ENCODE measurements at places on chromosomes 3 and 15.
A peak's percentile ranks its signal among the peaks of the same experiment; 100 is the strongest.

DNA sequence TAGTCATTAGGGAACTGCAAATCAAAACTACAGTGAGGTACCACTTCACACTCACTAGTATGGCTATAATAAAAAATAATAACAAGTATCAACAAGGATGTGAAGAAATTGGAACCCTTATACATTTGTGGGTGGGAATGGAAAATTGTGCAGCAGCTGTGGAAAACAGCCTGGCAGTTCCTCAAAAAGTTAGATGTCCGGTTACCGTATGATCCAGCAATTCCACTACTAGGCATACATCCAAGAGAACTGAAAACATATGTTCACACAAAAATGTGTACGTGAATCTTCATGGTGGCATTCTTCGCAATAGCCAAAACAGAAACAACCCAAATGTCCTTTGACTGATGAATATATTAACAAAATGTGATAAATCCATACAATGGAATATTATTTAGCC is 187.9 kb upstream of the LYSMD4 start:
- no peak for DNase-seq

DNA sequence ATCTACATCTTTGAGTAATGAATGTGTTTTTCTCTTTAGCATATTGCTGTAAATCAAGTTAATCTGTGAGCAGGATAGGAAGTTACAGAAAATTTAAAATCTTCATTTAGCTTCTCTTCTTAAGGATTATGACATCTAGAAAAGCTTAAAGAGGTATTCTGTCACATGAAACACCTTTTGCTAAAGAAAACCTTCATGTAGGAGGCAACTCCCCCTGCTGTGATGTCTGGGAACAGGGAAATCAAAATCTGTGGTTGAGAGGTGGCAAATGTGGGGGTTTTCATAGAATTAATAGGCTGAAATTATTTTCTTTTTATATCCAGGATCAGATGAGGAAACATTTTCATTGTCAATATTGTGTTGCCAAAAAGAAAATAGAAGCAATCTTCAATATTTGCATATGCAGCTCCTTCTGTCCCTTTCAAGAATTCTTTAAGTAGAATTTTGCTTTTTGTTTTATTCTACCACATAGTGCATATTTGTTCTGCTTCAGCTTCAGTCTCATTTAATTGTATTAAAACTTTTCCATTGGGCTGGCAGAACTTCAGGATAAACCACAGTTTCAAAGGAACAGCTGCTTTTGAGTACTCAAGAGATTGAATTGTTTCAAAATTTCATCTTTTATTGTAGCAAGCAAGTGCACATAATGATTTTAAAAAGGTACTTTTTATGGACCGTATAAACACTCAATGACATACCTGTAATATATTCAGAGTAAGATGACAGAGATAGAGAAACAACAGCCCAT is 128.4 kb downstream of the RAP2B start:
- no peak for DNase-seq

GRCh38 chr15:90294601-90295269 is 29.3 kb downstream of the NGRN start:
- DNase-seq = no peak

- DNase-seq = no peak
Measured at GRCh38 chr3:76310667-76311066, 525.3 kb upstream of the ZNF717 start.

DNA sequence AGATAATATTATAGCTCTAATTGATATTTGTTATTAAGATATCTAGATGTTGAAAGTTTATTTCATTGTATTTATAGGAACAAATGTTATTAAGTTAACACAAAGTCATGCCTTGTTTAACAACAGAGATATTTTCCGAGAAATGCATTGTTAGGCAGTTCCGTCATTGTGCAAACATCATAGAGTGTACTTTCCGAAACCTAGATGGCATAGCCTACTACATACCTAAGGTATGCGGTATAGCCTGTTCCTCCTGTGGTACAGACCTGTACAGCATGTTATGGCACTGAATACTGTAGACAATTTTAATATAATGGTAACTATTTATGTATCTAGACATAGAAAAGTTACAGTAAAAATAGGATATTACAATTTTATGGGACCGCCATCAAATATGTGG is 114.3 kb downstream of the NAALADL2 start:
- no peak for DNase-seq

GRCh38 chr3:48400824-48401433 is 28.9 kb downstream of the FBXW12 start:
- peak; percentile 30 for DNase-seq

GRCh38 chr3:115052906-115053305 is 94.2 kb downstream of the ZBTB20 start:
- DNase-seq = no peak

DNA sequence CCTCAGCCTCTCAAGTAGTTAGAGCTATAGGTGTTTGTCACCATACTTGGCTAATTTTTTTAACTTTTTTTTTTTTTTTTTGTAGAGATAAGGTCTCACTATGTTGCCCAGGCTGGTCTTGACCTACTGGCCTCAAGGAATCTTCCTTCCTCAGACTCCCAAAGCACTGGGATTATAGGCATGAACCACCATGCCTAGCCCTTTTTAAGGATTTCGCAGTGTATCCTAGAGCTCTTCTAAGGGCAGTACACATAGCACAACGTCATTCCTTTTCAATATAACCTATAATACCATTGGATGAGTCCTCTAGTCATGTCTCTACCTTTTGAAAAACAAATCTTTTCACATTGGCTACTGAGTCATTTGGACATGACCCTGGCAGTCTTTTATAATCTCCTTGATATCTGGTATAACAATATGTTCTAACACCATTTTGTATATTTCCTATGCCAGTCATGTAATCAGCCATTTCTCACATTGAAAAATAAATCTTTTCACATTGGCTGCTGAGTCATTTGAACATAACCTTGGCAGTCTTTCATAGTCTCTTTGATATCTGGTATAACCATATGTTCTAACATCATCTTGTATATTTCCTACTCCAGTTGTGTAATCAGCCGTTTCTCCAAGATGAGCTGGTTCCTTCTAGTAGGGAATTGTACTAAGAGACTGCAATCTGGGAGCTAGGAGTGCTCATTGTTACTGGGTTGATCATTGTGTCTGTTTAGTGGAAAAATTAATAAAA is 944.7 kb downstream of the MCTP2 start:
- no peak for DNase-seq

- DNase-seq = no peak
Measured at GRCh38 chr3:32675650-32676049, 9.3 kb upstream of the CNOT10 start.

DNA sequence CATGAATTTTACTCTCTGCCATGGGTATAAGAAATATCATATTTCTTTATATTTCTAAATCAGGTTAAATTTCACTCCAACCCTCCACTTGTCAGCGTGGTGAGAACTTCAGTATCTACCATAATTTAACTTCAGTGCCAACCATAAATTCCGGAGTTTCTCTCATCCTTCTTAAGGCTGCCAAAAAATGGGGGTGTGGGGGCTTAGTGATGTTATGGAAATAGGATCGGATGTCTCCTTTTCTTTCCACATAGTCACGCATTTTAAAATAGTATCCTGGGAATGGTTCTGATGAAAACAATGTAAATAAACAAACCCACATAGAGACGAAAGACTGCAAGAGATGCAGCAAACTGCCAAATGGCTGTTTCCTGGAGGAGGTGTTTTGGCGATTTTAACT is 12.9 kb upstream of the FAM3D start:
- DNase-seq = no peak

DNA sequence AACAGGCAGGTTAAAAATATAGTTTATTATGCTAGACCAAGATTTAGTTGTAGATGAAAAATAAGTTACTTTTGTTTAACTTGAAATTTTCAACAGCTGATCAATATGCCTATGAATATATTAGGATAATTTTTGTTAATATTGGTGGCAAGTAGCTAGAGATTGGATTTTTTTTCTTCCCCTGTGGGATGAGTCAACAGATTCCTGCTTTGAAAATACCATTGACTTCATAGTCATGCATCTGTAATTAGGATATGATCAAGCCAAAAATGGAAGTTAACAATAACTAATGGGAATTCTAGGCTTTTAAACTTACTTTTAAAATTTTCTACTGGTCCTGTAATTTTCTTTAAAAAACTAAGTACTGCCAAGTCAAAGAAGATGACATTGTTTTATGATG is 211.7 kb downstream of the ZIC1 start:
- no peak for DNase-seq

- DNase-seq = no peak
Measured at GRCh38 chr15:75031848-75032247, 8.5 kb downstream of the PPCDC start.

GRCh38 chr15:22827125-22827524 is 11.3 kb upstream of the NIPA2 start:
- DNase-seq = no peak

GRCh38 chr3:45060165-45060892 is 34.2 kb downstream of the CLEC3B start:
- DNase-seq = no peak

DNA sequence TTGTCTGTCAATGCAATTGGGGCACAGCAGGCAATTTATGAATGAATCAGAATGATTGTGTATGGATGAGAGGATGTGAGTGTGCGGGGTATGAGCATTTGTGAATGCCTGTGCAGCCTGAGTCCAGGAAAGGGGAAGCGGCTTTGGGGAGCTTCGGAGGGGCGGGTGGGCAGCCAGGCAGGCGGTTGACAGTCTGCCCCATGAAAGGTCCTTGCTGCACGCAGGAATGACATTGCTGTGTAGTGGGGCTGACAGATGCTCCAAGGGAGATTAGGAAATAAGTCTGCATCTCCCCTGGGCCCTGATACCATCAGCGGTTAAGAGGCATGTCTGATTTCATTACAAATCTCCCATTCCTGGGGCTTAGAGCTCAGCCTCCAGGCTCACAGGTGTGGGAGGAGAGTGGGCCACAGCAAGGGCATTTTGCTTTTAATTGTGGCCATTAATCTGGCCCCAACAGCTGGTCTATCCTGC is 26.4 kb upstream of the TSPAN3 start:
- no peak for DNase-seq
